Calu3 (cell line): ENCODE measurements at places on chromosomes 7 and 10.

DNA sequence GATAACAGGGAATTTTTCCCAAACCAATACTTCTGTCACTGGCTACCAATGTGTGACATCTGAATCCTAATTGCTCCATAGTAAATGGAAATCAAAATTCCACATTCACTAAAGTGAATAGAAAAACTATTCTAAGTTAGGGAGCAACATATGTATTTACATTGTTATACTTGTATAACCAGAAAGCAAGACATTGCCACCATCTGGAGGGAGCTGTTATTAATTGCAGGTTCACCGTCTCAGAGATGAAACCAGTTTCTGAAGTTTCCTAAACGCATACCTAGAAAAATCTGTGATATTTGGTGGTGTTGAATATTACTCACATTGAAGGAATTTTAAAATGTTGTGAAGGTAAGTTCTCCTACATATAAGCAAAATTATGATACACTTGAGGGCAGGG is 390.1 kb downstream of the NXPH1 start:
- DNase-seq, result no peak

GRCh38 chr7:96118449-96119001 is 203.4 kb downstream of the SLC25A13 start:
- no peak for DNase-seq

GRCh38 chr7:100358027-100358856 is at the start of gene PILRB:
Gene PILRB, plus strand, starts transcription at chr7:100358117. Its CDS starts 186 bp downstream, at chr7:100358303.
- DNase-seq, result no peak

DNA sequence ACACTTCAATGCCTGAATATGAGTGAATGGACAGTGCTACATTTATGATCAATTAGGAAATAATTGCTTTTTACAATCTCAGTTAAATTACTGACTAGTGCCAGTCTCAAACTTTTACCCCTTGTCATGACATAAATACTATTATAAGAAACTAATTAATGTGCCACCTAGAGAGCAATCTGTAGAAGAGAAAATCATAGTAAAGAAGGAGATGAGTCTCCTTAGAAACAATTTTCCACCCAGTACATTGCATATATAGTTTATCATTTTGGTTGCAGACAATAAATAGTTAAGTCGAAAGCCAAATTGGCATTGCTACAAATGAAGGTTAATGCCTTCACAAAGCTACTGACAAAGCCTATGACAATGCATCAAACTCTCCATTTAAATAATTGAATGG is 68.6 kb downstream of the SLC13A1 start:
- no peak for DNase-seq

- DNase-seq, result no peak
Measured at GRCh38 chr7:151304856-151305255, 36.8 kb upstream of the NUB1 start.

DNA sequence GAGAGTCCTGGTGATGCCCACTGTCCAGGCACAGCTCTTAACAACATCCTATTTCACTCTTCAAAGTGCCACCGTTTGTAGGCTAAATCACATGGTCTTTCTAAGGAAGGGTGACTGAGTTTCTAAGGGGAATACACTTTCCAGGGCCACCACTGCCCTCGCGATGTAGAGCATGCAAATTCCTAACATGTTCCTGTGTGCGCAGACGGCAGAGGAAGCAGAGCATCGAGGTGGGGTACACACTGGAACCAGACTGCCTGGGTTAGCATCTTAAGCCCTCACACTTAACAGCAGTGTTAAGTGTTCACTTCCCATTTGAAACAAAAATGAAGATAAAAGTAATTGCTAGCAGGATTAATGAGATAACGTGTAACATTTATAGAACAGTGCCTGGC is 3.0 kb downstream of the VOPP1 start:
- no peak for DNase-seq

DNA sequence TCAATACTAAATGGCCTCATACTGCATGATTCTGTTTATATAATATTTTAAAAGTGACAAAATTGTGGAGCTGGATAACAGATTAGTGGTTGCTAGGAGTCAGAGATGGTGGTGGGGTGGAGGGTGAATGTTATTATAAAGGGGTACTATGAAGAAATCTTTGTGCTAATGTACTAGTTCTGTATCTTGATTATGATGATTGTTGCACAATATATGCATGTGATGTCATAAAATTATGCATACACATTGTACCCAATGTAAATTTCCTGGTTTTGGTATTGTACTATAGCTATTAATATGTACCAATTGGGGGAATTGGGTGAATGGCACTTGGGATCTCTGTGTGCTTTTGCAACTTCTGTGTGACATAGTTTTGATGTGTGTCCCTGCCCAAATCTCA is 112.2 kb downstream of the TMEM26 start:
- DNase-seq, result no peak

DNA sequence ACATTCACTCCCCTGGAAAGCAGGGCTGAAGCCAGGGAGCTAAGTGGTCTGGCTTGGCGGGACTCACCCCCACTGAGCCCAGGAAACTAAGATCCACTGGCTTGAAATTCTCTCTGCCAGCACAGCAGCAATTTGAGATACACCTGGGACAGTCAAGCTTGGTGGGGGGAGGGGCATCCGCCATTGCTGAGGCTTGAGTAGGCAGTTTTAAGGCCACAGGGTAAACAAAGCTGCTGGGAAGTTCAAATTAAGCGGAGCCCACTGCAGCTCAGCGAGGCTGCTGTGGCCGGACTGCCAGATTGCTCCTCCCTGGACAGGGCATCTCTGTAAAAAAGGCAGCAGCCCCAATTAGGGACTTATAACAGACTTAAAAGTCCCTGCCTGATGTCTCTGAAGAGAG is 108.2 kb upstream of the FAM13C start:
- no peak for DNase-seq
